Activated naive CD4-positive, alpha-beta T cell treated with anti-CD3 and anti-CD28 coated beads, Interleukin-2, amount 50 U/mL, for 16 hours (primary cell): ENCODE measurements at places on chromosomes 6 and 20.

DNA sequence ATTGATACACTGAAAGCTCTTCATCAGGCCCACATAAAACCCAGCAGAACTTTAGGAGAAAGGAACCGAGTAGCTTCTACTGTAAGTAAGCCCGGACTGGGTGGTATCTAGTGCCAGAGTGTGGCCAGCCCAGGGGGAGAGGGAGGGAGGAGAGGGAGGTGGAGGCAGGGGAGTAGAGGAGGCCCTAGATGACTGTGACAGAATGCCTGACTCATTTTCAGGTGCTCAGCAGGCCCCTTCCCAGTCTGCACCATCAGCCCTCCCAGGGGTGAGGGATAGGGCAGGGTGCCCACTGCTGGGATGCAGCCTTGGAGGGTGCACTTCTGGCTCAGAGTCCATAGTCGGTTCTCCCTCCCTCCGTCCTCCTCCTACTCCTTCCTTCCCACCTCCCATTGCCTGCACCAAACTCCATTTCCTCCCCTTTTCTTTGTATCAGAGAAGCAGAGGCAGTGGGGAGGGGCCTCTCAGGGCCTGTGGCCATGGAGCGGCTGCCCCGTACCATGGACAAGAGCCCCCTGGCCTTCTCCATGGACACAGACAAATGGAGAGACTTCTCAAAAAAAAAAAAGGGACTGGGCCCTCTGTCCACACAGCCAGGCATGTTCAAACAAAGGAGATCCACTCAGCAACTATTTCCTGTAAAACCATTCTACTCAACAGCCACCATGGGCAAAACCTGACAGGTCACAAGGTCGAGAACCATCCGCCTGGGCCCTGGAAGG is 184.9 kb upstream of the SNX9 start:
- no peak for DNase-seq

GRCh38 chr20:34262488-34263288 is 21.5 kb downstream of the ASIP start:
- DNase-seq = no peak

- no peak for DNase-seq
Observed at GRCh38 chr20:34362502-34363061, 491 bp upstream of the ITCH start.

DNA sequence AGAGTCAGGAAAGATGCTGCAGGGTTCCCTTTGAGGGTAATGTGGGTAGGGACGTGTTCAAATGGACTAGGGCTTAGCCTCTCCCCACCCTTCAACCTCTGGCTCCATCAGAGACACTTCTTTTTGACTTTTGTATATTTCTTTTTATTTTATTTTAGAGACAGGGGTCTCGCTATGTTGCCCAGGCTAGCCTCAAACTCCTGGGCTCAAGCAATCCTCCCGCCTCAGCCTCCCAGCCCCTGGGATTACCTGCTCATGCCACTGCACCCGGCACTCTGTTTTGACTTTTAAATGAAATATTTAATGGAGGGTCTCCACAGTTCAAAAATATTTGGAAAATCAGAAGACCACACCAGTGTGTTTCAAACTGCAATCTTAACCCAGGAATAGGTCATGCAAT is 8.6 kb downstream of the HNF4A start:
- no peak for DNase-seq

DNA sequence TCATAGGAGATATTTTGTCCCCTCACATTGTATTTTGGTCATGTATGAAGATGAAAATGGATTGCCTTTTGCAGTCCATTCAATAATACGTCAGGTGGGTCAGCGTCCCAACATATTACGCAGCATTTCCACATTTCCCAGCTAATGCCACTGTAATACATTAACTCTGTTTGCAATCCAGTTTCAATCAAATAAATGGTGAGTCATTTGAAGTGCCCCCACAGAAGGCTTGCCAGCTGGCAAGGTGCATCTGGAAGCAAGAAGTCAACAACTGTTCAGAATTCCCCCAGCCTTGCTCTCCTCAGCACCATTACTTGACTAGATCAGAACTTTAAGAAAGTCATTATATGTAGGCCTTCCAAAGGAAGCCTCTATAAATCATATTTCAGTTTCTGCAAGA is 50.4 kb downstream of the PHACTR1 start:
- no peak for DNase-seq

- DNase-seq = no peak
Observed at GRCh38 chr6:1860756-1861348, 251.1 kb downstream of the FOXC1 start.

GRCh38 chr6:17021539-17021889 is 80.3 kb upstream of the STMND1 start:
- DNase-seq = no peak

GRCh38 chr20:63735859-63736718 is at the start of gene LIME1:
TSS of gene LIME1 (plus strand) at chr20:63736664. CDS start at chr20:63737550, 886 bp downstream.
- DNase-seq = peak; percentile 66

- DNase-seq = no peak
Observed at GRCh38 chr6:134849920-134850447, 99.9 kb downstream of the ALDH8A1 start.

DNA sequence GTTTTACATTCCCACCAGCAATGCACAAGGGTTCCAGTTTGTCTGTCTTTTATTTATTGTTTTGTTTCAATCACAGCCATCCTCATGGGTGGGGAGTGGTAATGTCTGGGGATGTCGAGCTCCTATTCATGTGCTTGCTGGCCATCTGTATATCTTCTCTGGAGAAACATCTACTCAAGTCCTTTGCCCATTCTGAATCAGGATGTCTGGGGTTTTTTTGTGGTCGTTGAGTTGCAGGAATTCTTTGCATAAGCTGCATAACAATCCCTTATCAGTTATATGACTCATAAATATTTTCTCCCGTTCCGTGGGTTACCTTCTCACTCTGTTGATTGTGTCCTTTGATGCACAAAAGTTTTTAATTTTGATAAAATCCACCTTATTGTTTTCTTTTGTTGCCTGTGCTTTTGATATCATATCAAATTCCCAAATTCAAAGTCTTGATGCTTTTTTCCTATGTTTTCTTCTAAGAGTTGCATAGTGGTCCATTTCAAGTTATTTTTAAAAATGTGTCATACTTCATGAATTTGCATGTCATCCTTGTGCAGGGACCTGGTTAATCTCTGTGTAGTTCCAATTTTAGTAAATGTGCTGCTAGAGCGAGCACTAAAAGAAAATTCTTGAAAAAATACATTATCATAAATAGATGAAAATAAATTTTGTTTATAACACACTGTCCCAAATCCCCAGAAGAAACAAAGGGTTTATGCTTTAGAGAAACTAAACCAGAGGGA is 54.9 kb upstream of the PDE10A start:
- DNase-seq = no peak

GRCh38 chr6:46526607-46527006 is 35.4 kb upstream of the RCAN2 start:
- DNase-seq = no peak

DNA sequence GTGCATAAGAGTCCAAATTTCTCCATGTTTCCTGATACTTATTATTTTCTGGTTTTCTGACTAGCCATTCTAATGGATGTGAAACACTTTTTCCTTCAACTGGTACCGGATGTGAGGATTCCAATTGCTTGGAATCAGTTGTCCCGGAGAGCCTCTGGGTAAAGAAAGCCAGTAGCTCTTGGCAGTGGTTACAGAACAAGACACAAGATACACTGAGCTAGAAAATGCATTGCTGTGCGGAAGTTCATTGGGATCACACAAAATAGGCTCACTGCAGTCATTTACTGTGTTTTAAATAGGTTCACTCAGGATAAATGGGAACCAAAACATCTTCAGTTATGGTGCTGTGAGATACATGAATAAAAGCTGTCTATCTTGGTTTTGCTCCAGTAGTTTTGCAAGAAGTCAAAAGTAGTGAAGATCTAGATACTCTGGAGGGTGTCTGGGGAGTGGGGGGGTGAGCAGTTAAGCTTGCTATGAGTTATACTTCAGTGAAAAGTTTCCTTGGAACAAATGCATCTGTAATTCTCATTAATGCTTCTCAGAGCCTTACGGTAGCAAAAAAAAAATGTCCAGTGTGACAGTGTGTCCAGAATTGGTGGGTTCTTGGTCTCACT is 54.4 kb upstream of the RNF182 start:
- no peak for DNase-seq

DNA sequence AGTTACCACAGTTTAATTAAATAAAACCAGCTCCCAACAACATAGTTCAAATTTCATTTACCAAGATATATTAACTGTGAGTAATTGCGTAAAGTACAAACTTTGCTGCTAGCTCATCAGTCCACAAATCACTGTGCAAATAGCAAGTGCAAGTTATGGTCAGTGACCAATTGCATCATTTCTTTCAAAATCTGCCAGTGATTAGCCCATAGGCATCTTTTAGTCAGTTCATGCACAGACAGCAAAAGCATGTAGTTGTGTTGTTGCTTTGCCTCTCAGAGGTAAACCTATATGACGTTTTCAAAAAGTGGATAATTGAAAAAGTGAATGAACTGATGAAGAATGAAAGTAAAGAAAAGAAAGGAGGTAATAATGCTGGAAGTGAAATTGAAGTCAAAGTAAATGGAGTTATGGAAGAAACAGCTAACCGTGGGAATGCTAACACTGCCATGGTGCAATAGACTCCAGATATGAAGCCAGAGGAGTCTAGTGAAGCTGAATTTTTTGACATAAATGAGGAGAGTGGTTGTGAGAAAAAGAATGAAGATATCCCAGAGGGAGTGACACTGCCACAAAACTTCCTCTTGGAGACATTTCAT is 36.5 kb downstream of the ENPP1 start:
- DNase-seq = no peak

GRCh38 chr6:96202571-96202970 is 186.8 kb downstream of the FUT9 start:
- no peak for DNase-seq

DNA sequence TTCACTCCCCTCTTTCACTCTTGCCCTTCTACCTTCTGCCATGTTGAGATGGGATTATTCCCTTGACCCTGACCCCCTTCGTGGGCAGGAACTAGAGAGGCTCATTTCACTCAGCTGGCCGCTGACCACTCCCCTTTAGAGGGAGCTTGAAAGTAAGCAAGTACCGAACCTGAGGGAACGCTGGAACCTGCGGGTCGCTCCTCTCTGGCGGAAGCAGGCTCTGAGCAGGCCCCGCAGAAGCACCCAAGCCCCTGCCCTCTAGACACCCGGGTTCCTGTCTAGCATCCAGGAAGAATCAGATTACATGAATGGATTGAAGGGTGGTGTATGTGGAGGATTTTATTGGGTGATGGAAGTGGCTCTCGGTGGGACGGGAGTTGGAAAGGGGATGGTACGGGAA is 11.9 kb upstream of the MYCT1 start:
- no peak for DNase-seq

DNA sequence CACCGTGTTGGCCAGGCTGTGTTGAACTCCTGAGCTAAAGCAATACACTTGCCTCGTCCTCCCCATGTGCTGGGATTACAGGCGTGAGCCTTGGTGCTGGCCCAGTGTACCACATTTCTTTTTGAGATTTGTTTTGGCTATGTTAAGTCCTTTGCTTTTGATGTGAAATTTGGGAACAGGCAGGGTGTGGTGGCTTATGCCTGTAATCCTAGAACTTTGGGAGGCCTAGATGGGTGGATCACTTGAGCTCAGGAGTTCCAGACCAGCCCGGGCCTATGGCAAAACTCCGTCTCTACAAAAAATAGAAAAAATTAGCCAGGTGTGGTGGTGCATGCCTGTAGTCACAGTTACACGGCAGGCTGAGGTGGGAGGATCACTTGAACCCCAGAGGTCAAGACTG is 40.2 kb downstream of the GINS1 start:
- no peak for DNase-seq

- no peak for DNase-seq
Observed at GRCh38 chr6:100317031-100317430, 147.7 kb downstream of the SIM1 start.

- no peak for DNase-seq
Observed at GRCh38 chr20:46455729-46456128, 49.3 kb upstream of the ELMO2 start.

GRCh38 chr20:4671015-4671414 is 50.7 kb upstream of the PRND start:
- DNase-seq = no peak

DNA sequence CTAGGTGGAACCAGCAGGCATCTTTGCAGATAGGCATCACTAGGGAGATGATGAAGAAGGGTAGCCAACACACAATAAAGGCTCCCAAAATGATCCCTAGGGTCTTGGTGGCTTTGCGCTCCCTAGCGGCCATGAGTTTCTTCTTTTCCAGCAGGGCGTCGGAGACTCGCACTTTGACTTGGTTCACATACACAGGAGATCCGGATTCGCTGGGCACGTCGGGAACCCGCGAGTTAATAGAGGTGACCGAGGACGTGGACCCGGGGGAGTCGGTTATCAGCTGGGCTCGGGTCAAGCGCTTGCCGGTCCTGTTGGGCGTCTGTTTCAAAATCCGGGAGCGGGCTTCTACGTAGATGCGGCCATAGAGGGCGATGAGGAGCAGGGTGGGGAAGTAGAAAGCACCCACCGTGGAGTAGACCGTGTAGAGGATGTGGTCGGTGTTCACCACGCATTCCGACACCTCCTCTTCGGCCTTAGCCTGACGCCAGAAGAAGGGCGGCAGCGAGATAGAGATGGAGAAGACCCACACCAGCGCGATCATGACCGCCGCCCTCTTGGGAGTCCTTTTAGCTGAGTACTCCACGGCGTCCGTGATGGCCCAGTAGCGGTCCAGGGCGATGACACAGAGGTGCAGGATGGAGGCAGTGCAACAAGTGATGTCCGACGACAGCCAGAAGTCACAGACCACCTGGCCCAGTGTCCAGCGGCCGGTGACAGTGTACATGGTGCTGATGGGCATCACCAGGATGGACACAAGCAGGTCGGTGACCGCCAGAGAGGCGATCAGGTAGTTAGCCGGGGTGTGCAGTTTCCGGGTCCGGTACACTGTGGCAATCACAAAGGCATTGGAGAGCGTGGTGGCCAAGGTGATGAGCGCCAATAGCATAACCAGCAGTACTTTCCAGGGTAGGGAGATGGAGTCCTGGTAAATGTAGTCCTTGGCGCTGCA is 658 bp downstream of the HTR1B start:
- DNase-seq = no peak

- no peak for DNase-seq
Observed at GRCh38 chr6:128482642-128483041, 37.8 kb downstream of the PTPRK start.

DNA sequence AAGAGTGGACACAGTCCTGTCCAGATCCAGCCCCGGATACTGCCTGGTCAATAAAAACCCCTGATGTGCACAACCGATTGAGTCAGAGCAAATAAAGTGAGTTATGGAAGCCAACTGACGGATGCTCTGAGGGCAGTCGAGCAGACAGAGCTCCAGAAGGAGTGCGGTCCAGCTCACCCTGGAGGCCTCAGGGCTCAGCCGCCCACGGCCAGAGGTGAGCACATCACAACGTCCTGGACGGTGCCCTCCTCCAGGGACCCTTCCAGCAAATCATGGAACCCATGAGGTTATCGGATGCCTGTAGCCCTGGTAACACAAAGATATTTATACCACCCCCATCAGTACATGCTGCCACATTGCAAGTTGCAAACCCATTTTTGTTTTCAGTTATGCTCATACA is 44.0 kb upstream of the SMOC2 start:
- no peak for DNase-seq
